ENCODE measurements at places on chromosomes 7 and 10.

DNA sequence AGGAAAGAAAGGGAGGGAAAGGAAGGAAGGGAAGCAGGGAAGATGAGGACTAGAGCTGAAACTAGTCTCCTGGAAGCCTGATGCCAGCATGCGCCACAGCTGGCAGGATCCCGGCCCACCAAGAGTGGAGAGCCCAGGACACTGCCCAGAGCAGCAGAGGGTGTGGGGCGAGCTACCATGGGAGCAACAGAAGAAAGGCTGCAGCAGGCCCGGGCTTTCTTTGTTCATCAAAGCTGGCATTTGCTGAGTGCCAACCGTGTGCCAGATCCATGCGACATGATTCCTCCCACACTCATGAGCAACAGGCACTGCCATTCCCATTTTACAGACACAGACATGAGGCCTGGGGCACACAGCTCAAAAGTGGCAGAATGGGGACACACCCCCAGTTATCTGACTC lies 68.9 kb downstream of the FAM53B start:
- DNase-seq: no peak

GRCh38 chr7:81003326-81003725 lies 84.5 kb upstream of the SEMA3C start:
- DNase-seq: no peak

GRCh38 chr7:140423501-140423900 lies 19.6 kb downstream of the RAB19 start:
- no peak for DNase-seq

DNA sequence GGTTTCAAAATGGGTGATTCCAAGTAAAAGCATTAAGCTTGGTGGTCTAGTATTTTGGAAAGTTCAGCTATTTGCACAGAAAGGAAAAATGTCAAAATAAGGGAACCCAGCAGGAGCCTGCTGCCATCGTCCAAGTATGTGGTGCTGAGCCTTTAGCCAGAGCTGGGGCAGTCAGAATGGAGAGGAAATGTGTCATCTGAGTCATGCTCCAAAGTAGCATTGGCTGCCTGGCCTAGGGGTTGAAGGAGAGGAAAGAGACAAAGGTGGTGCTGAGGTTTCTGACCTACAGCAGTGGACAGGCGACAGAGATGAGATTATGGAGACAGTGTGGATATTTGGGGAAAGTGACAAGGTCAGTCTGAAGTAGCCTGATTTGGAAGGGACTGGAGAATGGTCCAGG lies 103.9 kb downstream of the PLCE1 start:
- peak; percentile 20 for DNase-seq

GRCh38 chr7:90631502-90631901 lies 35.4 kb downstream of the CDK14 start:
- no peak for DNase-seq

DNA sequence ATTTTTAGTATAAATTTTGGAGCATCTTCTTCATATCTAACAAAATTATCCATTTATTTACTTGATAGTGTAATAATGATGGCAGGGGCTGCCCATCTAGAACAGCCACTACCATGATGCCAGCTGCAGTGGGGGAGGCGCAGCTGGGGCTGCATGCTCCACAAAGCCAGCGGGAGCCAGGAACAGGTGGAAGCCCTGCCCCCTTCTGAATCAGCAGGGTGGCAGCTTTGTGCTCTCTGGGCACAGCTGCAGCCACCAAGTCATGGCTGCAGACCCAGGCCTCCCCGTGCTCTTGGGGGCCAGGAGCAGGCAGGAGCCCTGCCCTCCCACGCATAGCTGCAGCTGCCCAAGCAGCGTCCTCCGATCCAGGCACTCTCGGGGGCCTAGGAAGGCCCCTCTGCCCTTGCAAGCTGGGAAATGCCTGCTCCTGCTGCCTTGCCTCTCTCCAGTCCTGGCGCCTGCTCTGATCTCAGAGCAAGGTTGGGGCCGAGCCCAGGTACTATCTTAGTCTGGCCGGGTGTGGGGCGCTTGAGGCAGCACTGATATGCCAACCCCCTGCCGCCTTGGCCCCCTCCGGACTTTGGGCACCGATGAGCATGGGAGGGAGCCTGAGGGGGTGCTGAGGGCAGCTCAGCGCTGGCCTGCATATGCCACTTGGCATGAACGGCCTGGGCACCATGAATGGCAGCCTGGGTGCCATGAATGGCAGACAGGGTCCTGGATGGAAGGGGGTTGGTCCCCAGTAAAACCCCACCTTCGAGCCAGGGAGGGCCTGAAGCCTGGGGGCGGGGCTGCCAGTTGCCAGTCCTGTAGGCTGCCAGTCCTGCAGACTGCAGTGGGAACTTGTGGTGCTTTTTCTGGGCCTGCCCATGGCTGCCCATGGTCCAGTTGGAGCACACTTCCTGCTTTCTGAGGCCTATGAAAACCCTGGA lies 1110.8 kb upstream of the POT1 start:
- no peak for DNase-seq

- DNase-seq: no peak
Observed at GRCh38 chr10:132113766-132114365, 48.1 kb downstream of the JAKMIP3 start.

- no peak for DNase-seq
Observed at GRCh38 chr10:86538547-86538946, 17.0 kb upstream of the WAPL start.

GRCh38 chr10:48796713-48797245 lies 112.1 kb downstream of the WDFY4 start:
- DNase-seq: no peak

- peak; percentile 14 for DNase-seq
Observed at GRCh38 chr7:92988941-92989545, 128.7 kb downstream of the SAMD9 start.

- DNase-seq: no peak
Observed at GRCh38 chr10:24215603-24216002, 6.7 kb downstream of the KIAA1217 start.

- no peak for DNase-seq
Observed at GRCh38 chr10:124142006-124142739, 48.8 kb upstream of the CHST15 start.

DNA sequence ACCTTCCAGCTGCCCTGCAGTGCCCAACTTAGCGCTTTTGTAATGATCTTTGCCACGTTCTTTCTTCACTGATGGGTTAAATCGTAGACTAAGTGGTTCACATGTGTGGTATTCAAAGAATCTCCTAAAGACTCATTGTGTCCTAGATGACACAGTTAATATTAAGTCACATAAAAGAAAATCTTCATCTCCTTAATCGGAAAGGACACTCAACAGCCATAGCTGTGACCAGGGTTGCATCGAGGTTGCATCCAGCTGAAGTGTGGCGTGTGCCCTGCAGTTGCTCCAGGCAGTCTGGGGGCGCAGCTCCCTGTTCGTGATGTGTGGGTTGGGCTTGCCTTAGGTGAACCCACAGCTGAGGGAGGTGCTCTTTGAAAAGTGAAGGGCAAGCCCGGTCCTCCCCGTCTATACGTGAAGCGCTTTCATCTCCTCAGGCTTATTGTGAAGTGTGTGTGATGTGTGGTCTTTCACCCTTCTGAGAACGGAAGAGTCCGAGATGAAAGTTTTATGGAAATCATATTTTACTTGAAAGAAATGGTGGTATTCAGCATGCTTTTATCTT lies 122.7 kb downstream of the TRRAP start:
- no peak for DNase-seq

GRCh38 chr7:997404-998395 lies 14.7 kb downstream of the CYP2W1 start:
- DNase-seq: no peak

- no peak for DNase-seq
Observed at GRCh38 chr10:80077869-80078447, 507 bp upstream of the TMEM254 start.

DNA sequence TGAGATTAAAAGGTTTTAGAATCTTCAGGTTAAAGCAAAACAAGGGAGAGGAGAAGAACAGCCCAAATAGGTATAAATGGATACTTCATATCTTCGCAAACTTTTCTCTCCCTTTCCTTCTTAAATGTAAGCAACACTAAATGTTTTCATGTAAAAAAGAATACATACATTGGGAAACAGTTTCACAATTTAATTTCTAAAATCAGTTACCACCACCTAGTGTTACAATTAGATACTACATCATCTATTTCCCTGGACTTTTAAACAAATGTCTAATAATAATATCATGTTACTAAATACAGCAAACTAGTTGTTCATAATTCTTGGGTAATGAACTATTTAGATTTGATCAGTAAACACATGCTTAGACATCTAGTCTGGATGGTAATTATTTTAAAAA lies 35.8 kb downstream of the MINDY3 start:
- peak; percentile 20 for DNase-seq

- DNase-seq: no peak
Observed at GRCh38 chr10:28463676-28464395, 69.1 kb upstream of the WAC start.

DNA sequence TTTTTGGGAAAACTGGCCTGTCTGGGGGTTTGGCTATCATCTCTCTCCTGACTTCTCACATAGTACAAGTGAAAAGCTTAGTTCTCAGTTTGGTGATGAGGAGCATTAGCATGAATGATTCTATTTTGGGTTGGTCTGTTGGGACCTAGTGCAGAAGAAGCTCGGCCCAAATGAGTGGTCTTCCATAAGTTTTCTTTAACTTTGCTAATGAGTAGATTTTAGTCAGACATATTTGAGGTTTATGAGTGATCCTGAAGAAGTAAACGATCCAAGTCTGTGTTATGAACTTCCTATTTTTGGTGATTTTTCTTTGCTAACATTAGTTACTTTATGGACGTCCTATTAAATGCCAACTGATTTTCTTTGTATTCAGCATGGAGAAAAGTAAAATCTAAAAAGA lies 51.7 kb upstream of the CALD1 start:
- DNase-seq: no peak

DNA sequence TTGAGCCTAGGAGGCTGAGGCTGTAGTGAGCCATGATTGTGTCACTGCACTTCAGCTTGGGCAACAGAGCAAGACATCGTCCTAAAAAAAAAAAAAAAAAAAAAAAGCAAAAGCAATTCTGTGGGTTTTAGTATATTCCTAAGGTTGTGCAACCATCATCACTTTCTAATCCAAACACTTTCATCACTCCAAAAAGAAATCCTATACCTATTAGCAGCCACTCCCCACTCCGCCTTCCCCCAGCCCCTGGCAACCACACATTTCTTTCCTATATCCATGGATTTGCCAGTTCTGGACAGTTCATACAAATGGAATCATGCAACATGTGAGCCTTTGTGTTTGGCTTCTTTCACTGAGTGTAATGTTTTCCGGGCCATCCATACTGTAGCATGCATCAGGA lies 20.4 kb downstream of the ZAN start:
- DNase-seq: no peak

DNA sequence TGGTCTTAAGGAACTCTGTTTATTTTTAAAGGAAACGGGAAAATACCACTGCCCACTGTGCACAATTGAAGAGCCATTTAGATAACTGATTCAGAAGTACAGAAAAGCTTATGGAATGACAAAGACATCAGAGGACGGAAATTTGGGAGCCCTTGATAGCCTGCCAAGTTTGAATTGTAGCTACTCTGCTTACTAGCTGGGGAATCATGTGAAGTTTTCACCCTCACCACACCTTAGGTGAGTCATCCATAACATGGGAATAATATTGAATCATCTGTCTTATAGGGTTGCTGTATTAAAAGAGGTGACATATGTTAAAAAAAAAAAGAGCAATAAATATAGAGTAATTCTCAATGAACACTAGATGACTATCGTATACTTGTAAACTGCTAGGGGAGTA lies 1104.2 kb downstream of the GATA3 start:
- DNase-seq: no peak
